ENCODE measurements at places on chromosomes 1 and 21. TPM values are rescaled to one million over a fixed set of nuclear protein-coding genes. Genes with fewer than 3 reads are reported as not detected.

The FOXO6 gene
- total RNA-seq, result 3.7 TPM

The RHBG gene
- total RNA-seq, result not detected

The TTC22 gene
- under 0.01 TPM for total RNA-seq

The CA6 gene
- total RNA-seq, result not detected

The GOLT1A gene
- total RNA-seq, result 0.41 TPM

The HAO2 gene
- under 0.01 TPM for total RNA-seq

The DNAJC6 gene
- total RNA-seq, result 120 TPM

The CFHR2 gene
- not detected for total RNA-seq

The THAP3 gene
- 22.8 TPM for total RNA-seq

The GPR25 gene
- total RNA-seq, result not detected

The RIPK4 gene
- not detected for total RNA-seq

The LCE3A gene
- not detected for total RNA-seq

The FAM72D gene
- 0.41 TPM for total RNA-seq

The PKP1 gene
- total RNA-seq, result under 0.01 TPM

The CHI3L2 gene
- total RNA-seq, result 0.41 TPM

The RNF187 gene
- total RNA-seq, result 72.2 TPM

The LHX4 gene
- total RNA-seq, result not detected

The COL24A1 gene
- total RNA-seq, result 1.6 TPM

The LCE5A gene
- total RNA-seq, result not detected

The HHIPL2 gene
- 0.82 TPM for total RNA-seq

The AADACL4 gene
- not detected for total RNA-seq

The TCEA3 gene
- total RNA-seq, result 2.0 TPM

The RNF186 gene
- not detected for total RNA-seq

The PLA2G2A gene
- not detected for total RNA-seq

The IPP gene
- 10.2 TPM for total RNA-seq

The ATP5PB gene
- 254 TPM for total RNA-seq

The LCE1F gene
- not detected for total RNA-seq

The TMEM50B gene
- 46.9 TPM for total RNA-seq

The CSF3R gene
- total RNA-seq, result 1.2 TPM

The S100A3 gene
- total RNA-seq, result not detected

The C1QTNF12 gene
- total RNA-seq, result not detected

The NR5A2 gene
- under 0.01 TPM for total RNA-seq

The SLC26A9 gene
- not detected for total RNA-seq

The CTSK gene
- total RNA-seq, result 6.9 TPM

The EEIG2 gene
- 56.7 TPM for total RNA-seq

The PIGV gene
- total RNA-seq, result 4.5 TPM

The CD53 gene
- total RNA-seq, result 9.8 TPM

The CDC7 gene
- 24.9 TPM for total RNA-seq

The SLC5A9 gene
- not detected for total RNA-seq

The TFAP2E gene
- under 0.01 TPM for total RNA-seq

The FCMR gene
- under 0.01 TPM for total RNA-seq

The PEX10 gene
- total RNA-seq, result 20.0 TPM

The TSPAN1 gene
- total RNA-seq, result 0.82 TPM

The COL9A2 gene
- 6.9 TPM for total RNA-seq

The PRSS38 gene
- total RNA-seq, result not detected

The HSD11B1 gene
- not detected for total RNA-seq

The UBE2U gene
- not detected for total RNA-seq

The CYP4A11 gene
- not detected for total RNA-seq

All from frontal cortex (tissue), 4 donors.